GM03348 (cell line): ENCODE measurements at places on chromosomes 4 and X.

DNA sequence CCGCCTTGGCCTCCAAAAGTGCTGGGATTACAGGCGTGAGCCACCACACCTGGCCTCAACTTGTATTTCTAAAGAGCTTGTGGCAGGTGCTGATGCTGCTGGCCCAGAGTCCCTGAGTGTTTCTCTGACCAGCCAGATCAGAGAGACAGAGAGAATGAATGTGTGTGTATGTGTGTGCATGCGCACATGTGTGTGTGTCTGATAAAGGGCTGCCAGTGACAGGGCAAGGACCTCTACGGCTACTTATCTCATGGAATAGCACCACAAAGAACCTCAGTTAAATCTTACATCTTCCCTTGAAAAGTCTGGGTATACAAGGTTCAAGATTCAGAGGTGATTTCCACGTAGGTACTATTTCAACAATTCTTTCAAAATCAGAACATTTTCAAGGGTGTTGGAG, 86.0 kb downstream of the SCD5 start:
- DNase-seq: no peak

DNA sequence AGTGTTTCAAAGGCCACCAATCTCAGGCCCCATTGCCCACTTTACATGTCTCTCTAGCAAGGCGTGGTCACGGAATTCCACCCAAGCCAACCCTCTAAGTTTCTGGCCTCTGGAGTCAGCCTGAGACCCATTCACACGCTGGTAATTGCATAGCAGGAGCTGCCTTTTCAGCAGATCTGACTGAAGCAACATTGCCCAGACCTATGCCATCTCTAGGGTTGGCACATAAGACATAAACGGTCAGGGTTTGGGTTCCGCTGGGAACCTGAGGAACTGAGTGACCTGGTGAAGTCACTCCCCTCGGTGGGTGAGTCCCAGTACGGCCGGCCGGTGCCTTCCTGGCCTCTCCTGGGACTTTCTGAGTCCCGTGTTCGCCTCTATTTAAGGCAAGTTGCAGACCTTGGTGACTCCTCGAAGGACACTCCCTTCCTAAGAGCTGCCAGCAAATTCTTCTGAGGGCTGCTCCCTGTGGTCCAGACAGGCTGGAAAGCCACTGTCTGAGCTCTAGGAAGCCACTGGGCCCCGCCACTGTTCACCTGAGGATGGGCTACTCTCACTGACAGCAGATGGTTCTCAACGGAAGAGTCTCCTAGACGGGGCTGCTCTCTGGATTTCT, 15.9 kb downstream of the CTAG1A start:
- peak; percentile 22 for DNase-seq

DNA sequence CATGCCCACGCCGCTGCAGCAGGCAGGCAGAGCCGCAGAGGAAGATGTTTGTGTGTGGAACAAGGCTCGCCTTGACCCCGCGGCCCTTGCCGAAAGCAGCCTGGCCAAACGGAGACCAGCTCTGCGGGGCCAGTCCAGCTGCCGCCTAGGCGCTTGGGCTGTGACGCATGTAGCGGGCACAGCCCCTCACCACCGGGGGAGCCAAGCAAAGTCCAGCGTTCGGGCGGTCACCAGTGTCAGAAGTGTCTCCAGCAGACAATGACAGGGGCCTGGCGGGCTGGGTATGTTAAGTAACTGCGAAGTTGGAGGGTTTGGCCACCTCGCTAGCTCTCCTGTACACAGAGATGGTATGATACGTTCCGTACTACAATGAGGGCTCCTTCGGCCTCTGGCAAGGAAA, 1.3 kb downstream of the AMER1 start:
- no peak for DNase-seq

DNA sequence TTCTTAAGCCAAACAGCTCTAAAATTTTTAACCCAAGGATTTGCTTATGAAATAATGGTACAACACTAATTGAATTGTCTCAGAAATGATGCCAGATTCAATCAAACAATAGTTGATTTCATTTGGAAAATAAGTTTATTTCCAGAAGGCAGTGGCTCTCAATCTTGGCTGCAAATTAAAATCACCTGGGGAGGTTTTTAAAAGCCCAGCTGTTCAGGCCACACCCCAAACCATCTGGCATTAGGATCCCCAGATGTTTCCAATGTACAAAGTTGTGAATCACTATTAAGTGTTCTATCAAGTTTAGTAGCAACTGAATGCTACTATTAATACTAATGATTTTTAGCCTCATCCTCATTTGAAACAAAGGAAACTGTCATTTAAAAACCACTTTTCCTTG, 22.2 kb downstream of the TMEM184C start:
- DNase-seq: peak; percentile 22

- no peak for DNase-seq
These were observed 95.2 kb downstream of the LARP7 start for GRCh38 chr4:112732142-112732541.

- no peak for DNase-seq
These were observed 29.7 kb downstream of the BCOR start for GRCh38 chrX:40068048-40068447.

DNA sequence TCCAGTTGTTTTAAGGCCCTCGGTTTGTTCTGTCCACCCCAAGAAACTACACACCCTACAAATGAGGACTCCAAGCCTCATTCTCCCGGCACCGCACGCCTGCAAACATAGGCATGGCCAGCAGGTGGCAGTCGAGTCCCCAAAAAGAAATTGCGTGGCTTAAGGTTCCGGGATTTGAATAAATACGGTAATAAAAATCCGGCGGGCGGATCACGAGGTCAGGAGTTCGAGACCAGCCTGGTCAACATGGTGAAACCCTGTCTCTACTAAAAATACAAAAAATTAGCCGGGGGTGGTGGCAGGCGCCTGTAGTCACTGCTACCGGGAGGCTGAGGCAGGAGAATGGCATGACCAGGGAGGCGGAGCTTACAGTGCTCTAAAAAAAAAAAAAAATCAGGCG, 21.8 kb upstream of the CSF2RA start:
- peak; percentile 82 for DNase-seq

GRCh38 chrX:85815203-85815751, 232.1 kb downstream of the CHM start:
- DNase-seq: no peak
